ENCODE measurements at places on chromosomes 3 and 15.

DNA sequence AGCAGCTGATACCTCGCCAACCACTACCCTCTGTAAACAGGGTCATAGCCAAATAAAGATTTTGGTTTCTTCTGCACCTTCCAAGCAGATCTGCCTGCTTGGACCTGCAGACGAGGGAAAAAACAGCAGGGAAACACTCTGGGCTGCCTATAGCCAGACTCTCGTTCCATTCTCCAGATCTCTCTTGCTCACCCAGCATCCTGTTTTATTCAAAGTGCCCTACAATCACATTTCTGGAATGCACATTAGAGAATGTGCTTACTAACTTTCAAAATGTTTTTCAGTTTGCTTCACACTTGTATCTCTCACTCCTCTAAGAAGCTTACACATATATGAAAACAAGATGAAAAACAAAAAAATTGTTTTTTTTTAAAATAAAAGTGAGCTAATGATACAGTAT, 71.4 kb downstream of the MLH1 start:
- no peak for DNase-seq

GRCh38 chr3:112667599-112667998, 26.7 kb upstream of the CCDC80 start:
- DNase-seq = no peak

DNA sequence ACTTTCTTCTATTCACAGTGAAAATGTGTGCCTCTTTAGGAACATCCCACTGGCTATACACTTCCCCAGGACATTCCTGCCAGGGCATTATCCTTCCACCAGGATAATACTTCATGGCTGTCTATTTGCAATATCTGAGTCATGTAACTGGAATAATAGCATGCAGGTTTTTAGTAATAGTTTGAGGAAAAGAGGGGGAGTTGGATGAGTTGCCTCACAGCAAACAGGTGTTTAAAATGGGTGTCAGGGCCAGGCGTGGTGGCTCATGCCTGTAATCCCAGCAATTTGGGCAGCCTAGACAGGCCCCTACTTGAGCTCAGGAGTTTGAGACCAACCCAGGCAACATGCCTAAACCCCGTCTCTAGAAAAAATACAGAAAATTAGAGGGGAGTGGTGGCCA, 585.9 kb downstream of the DIPK2A start:
- DNase-seq = no peak

GRCh38 chr15:50051811-50052419, 67.1 kb downstream of the ATP8B4 start:
- peak; percentile 10 for DNase-seq

DNA sequence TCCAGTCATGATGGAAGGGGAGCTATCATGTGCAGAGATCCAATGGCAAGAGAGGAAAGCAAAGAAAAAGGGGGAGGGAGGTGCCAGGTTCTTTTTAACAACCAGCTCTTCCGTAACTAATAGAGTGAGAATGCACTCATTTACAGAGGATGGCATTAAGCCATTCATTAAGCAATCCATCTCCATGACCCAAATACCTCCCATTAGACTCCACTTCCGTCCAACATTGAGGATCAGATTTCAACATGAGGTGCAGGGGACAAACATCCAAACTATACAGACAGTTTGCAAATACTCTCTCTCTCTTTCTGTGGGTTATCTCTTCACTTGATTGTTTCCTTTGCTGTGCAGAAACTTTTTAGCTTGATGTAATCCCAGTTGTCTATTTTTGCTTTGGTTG, 21.2 kb downstream of the ZDHHC23 start:
- DNase-seq = no peak

- DNase-seq = no peak
These were observed 12.6 kb downstream of the RORA start for GRCh38 chr15:61216519-61216918.

DNA sequence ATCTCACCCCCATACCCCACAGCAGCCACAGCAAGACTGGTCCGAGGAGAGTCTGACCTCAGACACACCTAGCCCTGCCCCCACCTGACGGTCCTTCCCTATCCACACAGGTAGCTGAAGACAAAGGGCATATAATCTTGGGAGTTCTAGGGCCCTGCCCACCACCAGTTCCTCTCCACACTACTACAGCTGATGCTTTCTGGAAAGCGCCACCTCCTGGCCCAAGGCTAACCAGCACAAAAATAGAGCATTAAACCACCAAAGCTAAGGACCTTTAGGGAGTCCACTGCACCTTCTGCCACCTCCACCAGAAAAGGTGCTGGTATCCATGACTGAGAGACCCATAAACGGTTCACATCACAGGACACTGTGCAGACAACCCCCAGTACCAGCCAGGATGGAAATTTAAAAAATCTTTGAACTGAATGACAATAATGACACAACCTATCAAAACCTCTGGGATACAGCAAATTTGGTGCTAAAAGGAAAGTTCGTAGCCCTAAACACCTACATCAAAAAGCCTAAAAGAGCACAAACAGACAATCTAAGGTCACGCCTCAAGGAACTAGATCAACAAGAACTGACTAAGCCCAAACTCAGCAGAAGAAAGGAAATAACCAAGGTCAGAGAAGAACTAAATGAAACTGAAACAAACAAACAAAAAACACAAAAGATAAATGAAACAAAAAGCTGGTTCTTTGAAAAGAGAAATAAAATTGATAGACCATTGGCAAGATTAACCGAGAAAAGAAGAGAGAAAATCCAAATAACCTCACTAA, 122.1 kb upstream of the TPRG1 start:
- DNase-seq = no peak

DNA sequence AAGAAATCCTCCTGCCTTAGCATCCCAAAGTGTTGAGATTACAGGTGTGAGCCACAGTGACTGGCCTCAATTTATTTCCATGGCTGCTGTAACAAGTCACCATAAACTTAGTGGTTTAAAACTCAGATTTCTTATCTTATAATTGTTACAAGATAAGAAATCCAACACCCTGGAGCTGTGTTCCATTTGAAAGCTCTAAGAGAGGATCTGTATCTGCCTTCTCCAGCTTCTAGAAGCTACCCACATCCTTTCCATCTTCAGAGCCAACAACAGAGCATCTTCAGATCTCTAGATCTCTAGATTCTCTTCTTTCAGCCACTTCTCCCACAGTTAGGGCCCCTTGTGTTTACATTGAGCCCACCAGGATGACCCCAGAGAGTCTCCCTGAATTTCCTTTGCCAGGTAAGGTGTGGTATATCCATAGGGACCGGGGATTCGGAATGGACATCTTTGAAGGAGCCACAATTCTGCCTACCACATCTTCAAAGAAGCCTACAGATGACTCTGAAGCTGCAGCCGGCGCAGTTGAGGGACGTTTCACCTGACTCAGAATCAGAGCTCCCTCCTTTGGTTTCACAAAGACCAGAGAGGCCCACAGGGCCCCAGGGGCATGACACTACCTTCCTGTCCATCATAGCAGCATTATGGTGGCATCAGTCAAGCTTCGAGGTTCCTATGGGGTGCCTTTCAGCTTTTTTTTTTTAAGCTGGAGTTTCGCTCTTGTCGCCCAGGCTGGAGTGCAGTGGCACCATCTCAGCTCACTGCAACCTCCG, 87.0 kb upstream of the IGF1R start:
- no peak for DNase-seq

- DNase-seq = no peak
These were observed 40.5 kb downstream of the STT3B start for GRCh38 chr3:31573036-31573779.

- no peak for DNase-seq
These were observed 36.9 kb upstream of the UBE2E2 start for GRCh38 chr3:23166276-23166675.

- peak; percentile 49 for DNase-seq
These were observed at the start of gene UBE3A for GRCh38 chr15:25438601-25439368. Gene UBE3A (minus strand): TSS chr15:25439024. CDS start chr15:25409107, 29,917 bp downstream.

DNA sequence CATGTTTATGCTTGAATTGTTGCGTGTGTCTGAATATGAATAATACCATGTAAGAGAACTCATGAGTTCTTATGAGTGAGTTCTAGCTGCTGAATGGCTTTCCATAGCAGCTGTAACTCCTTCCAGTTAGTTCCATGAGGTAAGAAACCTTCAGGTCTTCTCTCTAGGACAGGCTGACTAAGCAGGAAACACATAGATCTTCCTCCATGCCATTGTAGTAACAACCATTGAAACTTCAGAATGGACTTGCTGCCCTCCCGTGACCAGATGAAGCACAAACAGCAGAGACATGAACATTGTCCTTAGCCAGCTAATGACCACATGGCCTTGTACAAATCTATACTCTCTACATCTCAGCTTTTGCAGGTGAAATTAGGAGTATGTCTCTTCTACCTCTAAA, 200.0 kb downstream of the ZNF385D start:
- DNase-seq = no peak

DNA sequence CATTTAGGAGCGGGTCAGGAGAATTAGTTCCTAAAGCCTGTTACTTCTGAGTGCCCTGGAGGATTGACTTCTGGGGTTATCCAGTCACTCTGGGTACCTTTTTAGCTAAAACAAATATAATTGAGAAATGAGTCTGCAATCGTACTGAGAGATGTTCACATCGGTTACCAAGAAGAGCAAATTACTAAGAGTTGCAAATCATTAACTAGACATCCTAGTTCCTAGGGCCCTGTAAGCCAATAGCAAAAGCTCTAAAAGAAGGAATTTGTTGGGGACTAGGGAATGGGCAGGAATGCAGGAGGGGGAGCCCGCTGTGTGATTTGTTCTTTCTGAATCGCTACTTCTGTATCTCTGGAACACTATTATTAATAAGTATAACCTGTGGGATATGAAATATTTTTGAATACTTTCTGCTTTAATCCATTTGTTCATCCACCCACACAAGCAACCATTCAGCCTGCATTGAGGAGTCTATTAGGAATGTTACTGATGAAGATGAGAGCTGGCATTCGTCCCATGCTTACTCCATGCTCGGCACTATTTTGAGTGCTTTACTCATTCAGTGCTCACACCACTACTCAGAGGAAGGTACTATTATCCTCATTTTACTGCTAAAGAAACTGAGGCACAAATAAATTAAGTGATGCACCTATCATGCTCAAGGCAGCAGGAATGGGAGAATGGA, 31.5 kb upstream of the KY start:
- peak; percentile 9 for DNase-seq

- no peak for DNase-seq
These were observed 33.4 kb downstream of the MYO1E start for GRCh38 chr15:59339252-59339672.

- no peak for DNase-seq
These were observed 36.8 kb downstream of the EHD4 start for GRCh38 chr15:41935566-41936020.

- no peak for DNase-seq
These were observed 58.3 kb downstream of the TASOR start for GRCh38 chr3:56624725-56625124.

DNA sequence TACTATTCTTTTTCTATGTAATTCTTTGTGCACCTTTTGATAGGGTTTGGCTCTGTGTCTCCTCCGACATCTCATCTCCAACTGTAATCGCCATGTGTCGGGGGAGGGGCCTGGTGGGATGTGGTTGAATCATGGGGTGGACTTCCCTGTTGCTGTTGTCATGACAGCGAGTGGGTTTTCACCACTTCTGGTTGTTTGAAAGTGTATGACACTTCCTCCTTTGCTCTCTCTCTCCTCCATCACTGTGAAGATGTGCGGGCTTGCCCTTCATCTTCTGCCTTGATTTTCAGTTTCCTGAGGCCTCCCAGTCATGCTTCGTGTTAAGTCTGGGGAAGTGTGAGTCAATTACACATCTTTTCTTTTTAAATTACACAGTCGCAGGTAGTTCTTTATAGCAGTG, 225.8 kb upstream of the DPPA4 start:
- DNase-seq = no peak

DNA sequence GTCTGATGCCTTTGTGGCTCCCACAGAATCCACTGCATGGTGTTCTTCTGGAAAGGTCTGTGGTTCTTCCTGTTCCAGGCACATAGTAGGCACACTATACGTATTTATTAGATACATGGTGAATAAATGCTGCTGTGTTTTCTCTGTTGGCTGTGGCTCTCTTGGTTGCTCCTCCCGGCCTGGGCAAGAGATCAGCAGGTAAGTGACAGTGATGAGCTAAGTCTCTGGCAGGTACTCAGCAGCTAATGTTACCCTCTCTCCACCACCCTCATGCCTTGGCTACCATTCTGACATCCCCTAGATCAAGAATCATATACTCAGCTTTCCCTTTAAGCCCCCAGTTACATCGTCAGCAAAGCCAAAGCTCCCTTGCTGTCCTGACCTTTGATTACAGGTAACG, 8.4 kb downstream of the SV2B start:
- no peak for DNase-seq

DNA sequence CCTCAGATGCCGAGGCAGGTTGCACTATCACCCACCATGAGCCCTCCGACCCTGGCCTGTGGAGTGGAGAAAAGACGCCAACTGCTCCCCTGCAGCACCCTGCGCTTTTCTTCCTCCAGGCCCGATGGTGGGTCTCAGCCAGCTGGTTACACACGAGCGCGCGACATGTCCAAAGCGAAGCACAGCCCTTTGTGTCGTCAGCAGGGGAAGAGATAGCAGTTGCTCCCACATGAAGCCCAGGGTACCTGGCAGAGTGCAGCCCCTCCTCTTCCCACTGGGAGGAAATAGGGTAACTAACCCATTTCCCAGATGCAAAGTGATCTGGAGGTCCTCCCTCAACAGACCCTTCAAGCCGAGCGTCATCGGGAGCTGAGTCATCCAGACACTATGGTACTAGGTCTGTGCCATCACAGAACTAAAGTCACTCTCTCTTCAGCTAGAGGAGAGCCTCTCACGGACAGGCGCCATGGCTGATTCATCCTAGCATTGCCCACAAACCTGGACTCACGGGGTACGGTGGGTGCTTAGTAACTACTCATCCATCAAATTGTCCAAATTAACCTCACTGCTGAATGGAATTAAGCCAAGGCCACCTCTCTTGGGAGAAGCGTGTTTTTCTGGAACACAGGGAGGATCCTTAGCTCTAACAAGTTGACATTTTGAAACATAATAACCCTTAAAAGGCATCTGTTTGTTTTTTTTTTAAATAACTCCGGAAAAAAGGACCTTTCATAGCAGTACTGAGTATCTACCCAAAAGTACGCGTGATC, 45.2 kb upstream of the BDH1 start:
- DNase-seq = peak; percentile 14

DNA sequence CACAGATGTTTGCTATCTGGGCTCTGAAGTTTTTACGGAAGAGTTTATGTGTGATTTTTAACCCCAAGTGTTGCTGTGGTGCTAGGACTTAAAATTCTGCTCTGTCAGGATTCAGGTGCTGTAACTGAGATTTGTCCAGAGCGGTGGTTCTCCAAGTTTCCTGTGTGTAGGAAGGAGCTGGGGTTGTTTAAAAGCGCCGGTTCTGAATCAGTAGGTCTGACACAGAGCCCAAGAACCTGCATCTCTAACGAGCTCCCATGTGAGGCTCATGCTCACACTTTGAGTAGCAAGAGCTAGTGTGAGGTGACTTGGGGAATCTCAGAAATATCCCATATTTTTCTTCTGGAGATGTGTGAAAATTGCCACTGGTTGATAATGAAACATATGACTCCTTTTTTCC, 325.5 kb downstream of the SATB1 start:
- no peak for DNase-seq
